ENCODE measurements at places on chromosomes 5 and 9. TPM values are rescaled to one million over a fixed set of nuclear protein-coding genes. Genes with fewer than 3 reads are reported as not detected.

DNA sequence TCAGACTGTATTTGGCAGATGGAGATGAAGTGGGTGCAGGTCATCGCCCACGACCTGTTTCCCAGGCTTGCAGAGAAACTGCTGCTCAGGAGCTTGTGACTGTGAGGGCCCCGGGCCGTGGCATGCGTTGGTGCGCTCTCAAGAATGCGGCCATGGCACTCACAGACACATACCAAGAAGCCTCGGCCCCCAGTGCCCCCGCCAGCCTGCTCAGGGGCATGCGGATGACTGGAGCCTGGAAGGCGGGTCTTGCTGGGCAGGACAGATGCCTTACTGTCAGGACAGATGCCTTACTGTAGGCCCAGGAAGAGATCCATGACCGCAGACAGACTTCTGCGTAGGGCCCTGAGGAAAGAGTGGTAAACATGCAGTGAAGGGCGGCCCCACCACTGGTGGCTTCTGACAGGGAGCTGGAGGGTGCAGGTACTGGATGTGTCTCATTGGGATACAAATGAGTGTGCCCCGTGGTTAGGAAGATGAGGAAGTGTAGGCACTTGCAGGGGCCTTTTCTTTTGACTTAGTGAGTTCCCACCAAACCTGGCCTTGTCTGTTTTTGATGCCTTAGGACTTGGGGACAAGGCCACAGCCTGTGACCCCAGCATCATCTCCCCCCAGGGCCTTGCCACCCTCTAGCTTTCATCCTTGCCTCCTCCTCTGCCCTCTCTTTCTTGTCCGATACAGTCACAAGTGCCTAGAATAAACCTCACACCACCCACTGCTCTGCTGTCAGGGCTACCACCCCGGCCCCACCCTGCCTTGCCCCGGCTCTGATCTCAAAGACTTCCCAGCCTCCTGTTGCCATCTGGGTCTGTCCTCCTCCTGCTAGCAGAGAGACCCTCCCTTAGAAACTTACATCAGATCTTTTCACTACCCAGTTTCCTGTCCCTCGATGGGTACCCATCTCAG lies 68.8 kb upstream of the ABL1 start:
- DNase-seq = no peak

DNA sequence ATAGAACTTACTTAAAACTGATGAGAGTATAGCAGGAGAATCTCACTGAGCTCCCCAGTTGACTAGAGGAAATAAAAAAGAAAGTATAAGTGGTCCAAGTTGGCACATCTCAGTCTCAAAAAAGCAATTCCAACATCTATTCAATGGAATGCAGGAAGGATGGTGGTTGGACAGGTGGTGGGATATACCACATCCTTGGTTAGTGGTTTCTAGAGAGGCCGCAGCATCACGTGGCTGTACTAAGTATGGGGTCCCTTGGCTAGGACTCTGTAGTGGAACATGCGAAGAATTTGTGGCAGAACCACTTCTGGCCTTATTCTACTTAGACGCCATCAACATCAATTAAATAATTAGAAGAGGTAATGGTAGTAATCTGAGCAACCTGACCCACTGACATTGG lies 232.4 kb downstream of the SAXO1 start:
- no peak for DNase-seq

DNA sequence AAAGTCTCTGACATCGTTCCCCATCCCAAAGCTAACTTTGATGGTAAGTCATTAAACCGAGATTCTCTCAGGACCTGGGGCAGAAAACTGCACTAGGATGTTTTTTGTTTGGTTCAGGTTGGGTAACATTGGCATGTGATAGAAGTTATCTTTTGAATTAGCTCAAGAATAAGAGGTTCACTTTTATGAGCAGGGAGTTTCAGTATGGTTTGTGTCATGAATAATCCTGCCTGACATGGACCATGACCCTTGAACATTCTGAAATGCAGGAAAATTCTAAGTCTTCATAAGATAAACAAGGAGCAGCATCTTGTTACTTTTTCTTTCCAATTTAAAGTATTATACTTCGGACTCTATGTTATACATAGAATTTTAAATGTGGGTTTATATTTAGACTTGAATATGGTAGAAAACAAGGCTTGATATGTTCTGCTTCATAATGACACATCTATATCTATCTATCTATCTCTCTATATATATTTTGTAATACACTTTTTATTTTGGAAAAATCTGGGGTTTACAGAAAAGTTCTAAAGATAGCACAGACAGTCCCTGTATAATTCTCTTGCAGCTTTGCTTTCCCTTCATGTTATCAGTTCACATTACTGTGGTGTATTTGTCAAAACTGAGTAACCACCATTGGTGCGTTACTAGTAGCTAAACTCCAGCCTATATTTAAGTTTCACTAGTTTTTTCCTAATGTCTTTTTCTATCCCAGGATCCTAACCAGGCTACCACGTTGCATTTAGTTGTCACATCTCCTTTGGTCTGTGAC lies 102.7 kb upstream of the TAF11L2 start:
- no peak for DNase-seq

DNA sequence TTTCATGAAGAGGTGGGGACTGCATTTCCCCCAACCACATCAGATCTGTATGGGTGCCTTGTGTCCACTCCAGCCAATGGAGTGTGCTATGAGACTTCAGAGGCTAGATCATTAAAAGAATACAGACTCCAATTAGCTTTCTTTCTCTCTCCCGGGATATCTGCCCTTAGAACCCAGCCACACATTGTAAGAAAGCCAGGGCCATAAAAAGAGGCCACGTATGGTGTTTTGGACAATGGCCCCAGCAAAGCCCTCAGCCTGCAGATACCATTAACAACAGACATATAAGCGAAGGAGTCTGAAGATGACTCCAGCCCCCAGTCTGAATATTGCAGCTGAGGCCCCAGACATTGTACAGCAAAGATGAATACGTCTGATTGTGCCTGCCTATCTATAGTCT lies 21.5 kb downstream of the IL6ST start:
- no peak for DNase-seq

DNA sequence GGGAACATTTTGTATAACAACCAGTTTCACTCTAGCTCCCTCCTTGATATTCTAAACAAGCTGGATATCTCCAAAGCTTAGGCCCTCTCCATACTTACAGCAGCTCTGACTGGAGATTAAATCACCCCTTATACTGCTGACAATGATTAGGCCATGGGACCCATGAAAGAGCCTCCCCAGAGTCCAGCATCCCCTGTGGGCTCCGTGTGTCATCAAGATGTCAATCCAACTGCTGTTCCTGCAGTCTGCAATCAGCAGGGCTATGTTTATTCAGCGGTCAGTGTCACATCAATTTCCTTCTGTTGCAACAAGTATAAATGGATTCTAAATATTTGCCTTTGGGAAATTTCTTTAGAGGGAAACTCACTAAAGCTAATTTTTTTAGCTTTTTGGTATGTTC lies 26.6 kb downstream of the PCDHAC2 start:
- no peak for DNase-seq

DNA sequence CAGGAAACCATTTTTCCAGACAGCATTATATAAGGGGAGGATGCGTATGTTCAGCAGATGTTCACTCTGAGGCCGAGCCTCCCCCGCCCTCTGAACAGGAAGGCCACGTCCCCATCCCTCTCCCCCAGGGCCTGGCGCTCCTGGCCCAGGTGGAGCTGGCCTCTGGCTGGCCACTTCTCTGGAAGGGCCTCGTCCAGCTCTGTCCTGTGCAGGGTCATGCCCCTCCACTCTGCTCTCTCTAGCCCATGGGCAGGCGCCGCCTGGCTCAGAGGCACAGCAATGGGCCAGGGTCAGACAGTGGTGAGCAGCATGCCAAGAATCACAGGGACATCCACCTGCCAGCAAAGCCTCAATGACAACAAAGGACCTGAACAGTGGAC lies 34.2 kb downstream of the ADAMTS2 start:
- no peak for DNase-seq

GRCh38 chr5:61275841-61276240 lies 56.2 kb upstream of the ZSWIM6 start:
- no peak for DNase-seq

- DNase-seq = no peak
Measured at GRCh38 chr9:12666813-12667212, 26.4 kb upstream of the TYRP1 start.

The GZMA gene
- total RNA-seq = 0.39 TPM

The LCN2 gene
- total RNA-seq = 14.1 TPM

Data from spinal cord (tissue), 10 donors.